ENCODE measurements at places on chromosomes 5 and 9.

DNA sequence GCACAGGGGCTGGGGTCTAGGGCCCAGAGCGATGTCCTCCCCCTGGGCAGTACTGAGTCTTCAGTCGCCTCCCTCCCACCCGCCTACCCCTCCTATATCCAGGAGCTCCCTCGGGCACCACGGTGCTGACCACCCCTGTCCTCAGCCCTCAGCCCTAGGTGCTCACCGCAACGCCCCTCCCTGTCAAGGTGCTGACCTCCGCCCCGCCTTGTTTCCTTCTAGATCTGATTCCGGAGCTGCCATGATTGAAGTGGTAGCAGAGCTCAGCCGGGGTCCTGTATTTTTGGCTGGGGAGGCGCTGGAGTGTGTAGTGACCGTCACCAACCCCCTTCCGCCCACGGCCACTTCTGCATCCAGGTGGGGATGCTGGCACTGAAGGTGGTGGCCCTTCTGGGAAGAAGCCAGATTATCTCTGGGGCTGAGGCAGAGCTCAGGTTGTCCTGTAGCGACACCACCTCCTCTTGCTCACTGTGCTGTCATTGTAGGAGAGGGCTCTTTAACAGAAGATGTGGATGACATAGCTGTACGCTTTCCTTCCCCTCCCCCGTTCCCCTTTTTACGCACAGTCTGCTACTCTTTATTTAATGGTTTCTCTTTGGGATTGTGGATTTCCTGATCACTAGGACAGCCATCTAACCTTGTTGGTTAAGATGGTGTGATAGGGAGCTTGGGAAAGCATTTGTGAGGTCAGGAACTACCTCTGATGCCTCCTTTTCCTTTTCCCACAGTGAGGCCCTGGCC lies 598 bp downstream of the RGP1 start:
- no peak for DNase-seq

GRCh38 chr5:129656952-129657351 lies 90.9 kb upstream of the MINAR2 start:
- no peak for DNase-seq

GRCh38 chr9:121295662-121296191 lies 27.8 kb downstream of the GSN start:
- no peak for DNase-seq

GRCh38 chr5:147601652-147602051 lies 91.8 kb upstream of the DPYSL3 start:
- DNase-seq = no peak

- no peak for DNase-seq
These were observed 43.9 kb downstream of the MACROH2A1 start for GRCh38 chr5:135355169-135355568.

- no peak for DNase-seq
These were observed 20.7 kb upstream of the SHOC1 start for GRCh38 chr9:111815285-111816070.

GRCh38 chr5:41925555-41925951 lies 472 bp downstream of the FBXO4 start:
- no peak for DNase-seq

- DNase-seq = no peak
These were observed 1.5 kb downstream of the CTNNA1 start for GRCh38 chr5:138754699-138755057.

All from GM04504 (cell line).